ENCODE measurements at places on chromosomes 7 and 10.

DNA sequence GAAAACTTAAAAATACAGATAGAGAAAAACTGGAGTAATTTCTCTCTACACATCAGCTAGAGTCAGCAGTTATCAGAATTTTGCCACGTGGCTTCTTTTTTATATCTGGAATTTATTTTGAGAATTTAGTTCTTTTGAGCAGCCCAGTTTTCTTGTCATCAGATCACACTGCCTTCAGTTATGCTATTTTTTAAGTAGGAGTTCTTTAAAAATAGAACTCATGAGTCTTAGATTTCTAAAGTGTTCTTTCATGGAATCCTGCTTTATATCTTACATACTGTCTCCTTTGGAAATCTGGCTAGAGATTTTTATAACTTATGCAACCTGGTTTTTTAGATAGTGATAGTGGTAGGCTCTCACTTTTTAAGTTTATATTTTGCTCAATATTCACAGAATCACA is 24.2 kb downstream of the AGR2 start:
- DNase-seq = no peak

DNA sequence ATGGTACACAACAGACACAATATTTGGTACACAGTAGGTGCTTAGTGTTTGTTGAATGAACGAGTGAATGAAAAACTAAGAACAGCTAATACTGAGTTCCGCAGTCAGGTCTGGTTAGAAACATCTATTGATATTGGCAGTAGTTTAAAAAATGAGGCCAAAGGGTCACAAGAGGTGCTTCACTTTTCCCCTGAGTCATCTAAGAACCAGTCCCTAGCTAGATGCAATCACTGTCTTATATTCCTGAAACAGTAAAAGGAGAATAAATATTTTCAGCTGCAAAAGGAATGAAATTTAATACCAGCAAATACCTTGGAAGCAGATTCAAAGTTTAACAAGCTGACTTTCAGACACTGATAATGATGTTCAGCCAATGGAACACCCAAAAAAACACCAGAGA is 54.5 kb downstream of the SCRN1 start:
- no peak for DNase-seq

GRCh38 chr10:63115732-63116383 is 17.3 kb upstream of the NRBF2 start:
- DNase-seq = peak; percentile 77

DNA sequence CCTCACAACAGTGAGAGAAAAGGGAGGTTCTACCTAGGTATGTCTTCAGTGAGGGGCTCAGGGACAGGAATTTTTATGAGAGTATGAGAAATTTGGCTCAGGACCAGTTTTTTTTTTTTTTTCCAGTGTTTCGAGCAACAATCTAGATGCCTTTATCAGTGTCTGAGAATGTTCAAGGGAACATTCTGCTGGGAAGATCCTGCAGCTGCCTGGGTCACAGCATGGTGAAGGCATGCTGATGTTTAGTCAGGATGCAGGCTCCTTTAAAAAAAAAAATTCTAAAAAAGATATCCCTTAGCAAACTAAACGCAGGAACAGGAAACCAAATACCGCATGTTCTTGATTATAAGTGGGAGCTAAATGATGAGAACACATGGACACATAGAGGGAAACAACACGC is 31.0 kb downstream of the SBDS start:
- peak; percentile 28 for DNase-seq

- no peak for DNase-seq
Measured at GRCh38 chr7:22116451-22117030, 170.8 kb upstream of the CDCA7L start.

DNA sequence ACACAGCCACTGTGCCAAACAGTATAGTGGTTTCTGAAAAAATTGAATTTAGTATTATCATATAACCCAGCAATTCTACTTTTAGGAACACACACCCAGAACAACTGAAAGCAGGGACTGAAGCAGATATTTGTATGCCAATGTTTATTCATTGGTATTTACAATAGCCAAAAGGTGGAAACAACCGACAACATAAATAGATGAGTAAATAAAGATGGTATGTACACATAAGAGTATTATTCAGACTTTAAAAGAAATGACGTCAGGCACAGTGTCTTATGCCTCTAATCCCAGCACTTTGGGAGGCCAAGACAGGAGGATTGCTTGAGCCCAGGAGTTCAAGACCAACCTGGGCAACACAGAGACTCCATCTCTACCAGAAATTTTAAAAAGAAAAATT is 7.2 kb downstream of the CDCA7L start:
- no peak for DNase-seq

DNA sequence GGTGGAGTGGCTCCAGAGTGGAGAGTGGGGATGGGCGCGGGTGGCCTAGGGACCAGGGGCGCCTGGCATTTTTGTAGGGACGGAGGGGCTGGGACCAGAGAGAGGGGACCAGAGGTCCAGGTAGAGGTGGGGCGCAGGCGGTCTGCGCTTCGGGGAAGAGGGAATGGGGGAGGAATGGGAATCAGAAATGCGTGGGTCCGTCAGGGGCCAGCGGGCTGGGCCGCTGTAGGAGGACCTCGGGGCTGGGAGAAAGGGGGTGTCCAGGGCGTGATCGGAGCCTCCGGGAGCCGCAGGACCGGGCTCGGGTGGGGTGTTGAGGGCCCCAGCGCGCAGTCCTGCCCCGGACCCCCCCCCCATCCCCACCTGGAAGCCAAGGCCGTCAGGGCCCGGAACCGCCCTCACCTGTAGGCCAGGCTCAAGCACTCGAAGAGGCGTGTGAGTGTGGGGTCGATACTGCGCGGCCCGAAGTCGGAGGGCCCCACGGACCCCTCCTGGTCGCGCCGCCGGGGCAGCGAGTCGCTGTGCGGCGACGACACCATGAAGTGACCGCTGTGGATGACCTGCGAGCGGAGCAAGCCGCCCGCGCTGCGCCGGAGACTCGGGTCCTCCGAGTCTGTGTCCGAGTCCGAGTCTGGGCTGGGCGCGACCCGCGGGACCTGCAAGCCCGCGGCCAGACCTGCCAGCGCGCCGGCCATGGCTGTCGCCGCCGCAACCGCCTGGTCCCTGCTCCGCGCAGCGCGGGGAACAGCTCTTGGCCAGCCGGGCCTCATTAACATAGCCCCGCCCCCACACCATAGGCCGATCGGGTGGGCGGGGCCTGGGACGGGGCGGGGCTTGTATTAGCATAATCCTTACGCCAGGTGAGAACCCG is at the start of gene MLXIPL:
TSS of gene MLXIPL (minus strand) at position 725 of the 871 bp plus-strand sequence. CDS start at position 695, 30 bp downstream.
- DNase-seq = peak; percentile 44

DNA sequence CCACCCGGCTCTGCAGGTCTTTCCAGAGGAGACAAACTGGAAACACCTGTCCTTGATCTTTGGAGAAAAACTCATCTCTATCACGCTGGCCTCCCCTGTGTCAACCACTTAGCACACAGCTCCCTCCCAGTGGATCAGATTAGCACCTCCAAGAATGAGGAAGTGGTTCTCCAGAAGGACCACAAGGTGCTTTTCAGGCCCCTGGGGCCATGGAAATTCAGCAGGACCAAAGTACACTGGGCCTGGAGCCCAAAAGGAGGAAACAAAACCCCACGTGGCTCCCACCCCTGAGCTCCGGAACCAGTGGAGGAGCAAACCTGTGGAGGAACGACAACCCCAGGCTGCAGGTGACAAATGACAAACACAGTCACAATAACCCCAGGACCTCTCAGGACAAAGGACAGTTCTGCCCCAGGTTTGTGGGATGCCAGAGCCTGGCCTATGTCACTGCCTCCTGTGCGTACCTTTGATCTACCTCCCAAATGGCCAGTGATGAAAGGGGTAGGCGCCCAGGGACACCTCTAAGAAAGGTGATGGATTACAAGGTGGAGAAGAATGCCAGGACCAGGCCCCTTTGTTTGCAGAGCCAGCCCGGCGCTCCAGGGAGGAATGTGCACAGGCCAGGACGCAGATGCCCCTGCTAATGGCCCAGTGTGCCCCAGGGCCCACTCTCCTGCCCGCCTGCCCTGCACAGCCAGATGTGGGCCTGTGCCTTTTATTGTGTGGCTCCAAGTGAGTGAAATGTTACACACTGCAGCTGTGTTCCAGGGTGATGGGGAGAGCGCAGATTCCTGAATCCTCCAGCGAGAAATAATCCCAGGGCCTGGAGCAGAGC is 5.7 kb downstream of the TNS3 start:
- DNase-seq = peak; percentile 66

DNA sequence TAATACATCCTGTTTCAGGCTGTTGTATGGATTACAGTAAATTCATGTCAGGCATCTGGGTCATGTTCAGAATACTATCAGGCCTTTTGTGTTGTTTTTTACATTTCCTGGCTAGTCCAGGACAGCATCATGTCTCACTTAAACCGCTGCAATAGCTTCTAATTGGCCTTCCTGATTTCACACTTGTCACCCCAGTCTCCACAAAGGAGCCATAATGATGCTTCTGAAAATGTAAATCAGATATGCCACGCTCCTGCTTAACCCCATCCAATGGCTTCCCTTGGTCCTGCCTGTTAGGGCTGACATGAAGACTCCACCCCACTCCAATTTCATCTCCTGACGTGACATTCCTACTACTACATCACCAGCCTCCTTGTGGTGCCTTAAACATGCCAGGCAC is 220.0 kb downstream of the CACNA2D1 start:
- no peak for DNase-seq

DNA sequence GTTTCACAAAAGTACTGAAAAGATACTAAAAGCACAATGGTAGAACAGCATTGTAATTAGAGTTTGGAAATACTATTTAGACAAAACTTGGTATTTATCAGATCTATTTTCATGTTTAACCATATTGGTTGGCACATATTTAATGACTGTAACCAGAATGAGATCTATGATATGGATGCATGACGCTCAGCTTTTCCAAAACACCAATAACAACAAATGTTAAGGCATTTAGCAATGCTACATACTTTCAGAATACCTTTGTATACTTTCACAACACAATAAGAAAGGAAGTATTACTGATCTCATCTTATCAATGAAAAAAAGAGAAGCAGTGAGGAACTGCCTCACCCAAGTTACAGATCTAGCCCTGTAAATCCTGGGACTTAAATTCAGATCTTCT is 74.8 kb downstream of the THSD7A start:
- no peak for DNase-seq

GRCh38 chr10:71398976-71399375 is 2.3 kb downstream of the CDH23 start:
- no peak for DNase-seq

DNA sequence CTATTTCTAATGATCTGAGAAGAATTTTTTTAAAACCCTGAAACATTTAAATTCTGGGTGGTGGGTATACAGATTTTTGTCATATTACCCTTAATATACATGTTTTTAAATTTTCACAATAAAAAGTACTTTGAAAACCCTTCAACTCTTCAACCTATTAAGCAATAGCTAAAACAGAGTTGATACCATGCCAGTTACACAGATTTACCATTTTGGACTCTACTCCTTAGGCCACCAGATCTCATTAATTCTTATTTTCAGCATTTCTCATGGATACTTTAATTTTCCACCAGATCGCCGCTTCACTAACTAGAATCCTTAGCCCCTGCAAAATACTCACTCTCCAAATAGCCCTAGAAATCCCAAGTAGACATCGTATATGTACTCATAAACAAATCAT is 12.7 kb upstream of the COL28A1 start:
- no peak for DNase-seq

DNA sequence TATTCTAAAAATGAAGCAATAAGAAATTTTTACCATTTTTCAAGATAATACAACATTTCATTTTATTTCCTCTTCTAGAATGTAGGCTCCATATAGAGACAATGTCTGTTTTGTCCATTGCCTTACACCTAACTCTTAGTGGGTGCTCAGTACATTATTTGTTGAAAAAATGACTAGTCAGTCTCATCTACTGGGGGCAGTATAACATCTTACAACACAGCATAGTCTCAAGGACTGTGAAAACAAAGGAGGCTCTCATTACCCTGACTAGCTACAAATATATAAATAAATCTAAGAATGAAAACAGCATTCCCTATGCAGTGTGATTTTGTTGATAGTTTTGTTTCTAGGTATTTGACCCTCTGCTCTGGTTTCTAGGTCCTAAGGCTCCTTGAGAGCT is 11.6 kb downstream of the CRPPA start:
- no peak for DNase-seq

DNA sequence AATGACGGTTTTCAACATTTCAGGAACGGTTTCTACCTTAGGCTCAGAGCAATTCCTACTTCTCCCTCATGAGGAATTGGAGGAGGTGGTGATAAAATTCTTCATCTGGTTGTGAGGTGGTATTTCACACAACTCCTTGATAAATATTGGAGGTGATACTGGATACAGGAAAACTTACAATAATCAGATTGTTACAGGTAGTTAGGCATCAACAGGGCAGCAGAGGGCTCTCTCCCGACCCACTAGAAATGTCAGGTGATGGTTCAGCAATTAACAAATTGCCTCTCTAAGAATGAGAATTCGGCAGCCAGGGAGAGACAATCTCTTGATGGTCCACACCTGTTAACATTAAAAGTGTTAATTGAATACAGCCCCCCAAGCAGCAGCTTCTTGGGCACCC is 22.6 kb downstream of the ZNF786 start:
- no peak for DNase-seq

- peak; percentile 44 for DNase-seq
Measured at GRCh38 chr10:133307776-133308420, 774 bp downstream of the TUBGCP2 start.

DNA sequence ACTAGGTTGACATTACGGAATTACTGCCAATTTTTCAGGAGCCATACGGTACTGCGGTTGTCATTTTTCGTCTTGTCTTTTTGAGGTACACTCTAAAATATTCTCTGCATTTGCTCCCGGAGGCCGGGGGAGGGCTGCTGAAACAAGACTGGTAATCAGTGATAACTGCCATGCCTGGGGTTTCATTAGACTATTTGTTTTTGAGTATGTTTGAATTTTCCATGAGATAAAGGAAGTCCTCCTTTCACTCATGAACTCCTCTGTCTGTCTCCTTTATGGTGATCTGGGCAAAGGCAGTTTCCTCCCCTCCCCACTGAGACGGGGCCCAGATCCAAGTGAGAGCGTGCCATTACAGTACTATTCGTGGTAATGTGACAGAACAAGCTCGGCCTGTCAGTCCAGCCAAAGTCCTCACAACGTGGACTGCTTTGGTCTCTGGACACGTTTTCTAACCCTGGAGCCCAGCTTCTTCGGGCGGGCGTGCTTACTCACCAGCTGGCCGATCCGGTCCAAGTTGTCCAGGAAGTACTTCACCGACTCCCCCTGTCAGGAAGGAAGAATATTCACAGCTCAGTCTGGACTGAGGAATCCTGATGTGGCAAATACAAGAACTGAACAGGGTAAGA is 45.1 kb downstream of the AMZ1 start:
- DNase-seq = peak; percentile 20

GRCh38 chr10:46530249-46531186 is 25.9 kb downstream of the GPRIN2 start:
- DNase-seq = no peak

GRCh38 chr10:73806176-73806950 is 5.0 kb downstream of the NDST2 start:
- DNase-seq = no peak

DNA sequence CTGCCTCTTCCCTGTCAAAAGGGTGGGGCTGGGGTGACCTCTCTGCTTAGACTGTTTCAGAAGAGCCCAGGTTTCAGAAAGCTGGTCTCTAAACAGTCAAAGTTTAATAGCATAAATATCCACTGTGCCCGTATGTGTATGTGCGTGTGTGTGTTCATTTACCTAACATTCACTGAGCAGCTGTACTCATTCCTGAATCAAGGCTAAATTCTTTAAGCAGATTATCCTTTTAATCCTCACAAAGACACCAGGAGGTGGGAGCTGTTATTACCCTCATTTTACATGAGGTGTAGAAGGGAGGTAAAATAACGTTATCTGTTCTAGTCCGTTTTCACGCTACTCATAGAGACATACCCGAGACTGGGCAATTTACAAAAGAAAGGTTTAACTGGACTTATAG is 72.2 kb downstream of the RSU1 start:
- DNase-seq = no peak

Data from NCI-H226 (cell line).